ENCODE measurements at places on chromosomes 6 and 20.

DNA sequence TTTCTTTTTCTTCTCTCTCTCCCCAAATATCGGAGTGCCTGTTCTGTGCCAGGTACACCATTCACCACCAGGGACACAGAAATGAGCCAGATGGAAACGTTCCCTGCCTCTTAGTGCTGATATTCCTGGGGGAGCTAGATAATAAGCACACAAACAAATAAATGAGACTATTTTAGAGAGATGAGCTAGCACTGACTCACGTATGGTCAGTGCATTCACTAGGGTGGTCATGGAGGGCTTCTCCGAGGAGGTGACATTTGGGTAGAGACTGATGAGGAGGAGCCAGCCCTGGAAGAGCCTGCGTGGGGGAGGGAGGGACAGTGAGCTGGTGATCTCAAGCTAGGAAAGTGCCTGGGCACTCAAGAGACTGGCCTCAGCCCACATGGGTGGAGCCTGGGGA is 252.3 kb upstream of the KCNG1 start:
- no peak for ATAC-seq

DNA sequence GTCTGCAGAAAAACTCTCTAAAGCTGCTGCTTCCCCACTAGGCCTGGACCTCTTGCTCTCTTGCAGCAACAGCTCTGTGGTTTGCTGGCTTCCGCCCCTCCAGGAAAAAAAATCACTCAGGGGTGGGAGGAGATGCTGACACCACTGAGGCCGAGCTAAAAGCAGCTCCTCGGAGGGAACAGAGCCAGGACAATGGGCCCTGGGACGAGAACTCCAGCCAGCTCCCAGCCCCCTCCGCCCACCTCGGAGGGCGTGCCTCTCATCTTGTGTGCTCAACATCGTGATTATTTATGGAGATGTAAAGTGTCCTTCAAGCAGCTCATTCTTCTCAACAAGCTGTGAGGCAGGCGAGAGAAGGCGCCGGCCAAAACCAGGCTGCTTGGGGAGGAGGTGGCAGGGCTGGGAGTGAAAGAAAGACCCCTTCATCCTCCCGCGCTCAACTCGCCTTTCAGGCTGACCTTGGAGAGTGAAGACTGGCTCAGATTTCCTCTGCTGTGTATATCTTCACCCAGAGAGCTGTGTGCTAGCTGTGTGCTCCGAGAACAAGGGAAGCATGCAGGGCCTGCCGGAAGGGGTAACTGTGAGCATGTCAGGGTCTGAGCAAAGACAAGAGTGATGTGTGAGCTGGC is 53.5 kb upstream of the LRFN2 start:
- ATAC-seq, result no peak

DNA sequence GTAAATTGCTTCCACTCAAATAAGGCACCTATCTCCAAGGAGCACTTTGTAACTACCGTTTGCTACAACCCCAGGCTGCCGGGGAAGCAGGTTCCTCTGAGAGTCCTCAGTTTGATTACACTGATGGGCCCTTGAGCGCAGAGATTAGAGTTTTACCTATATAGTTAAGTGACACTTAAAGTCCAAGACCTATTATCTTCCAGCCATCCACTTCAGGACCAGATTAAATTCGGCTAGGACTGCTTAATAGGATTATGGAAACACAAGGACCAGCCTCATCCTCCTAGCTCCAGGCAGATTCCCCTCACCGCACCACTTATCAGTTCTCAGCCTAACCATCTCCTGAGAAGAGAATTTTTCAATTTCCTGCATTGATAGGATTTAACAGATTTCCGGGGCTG is 64.7 kb upstream of the TIAM2 start:
- ATAC-seq, result no peak

- ATAC-seq, result no peak
Observed at GRCh38 chr20:57943291-57943690, 233.5 kb upstream of the PMEPA1 start.

GRCh38 chr6:49328051-49328744 is 134.9 kb downstream of the MMUT start:
- ATAC-seq, result peak; percentile 70

DNA sequence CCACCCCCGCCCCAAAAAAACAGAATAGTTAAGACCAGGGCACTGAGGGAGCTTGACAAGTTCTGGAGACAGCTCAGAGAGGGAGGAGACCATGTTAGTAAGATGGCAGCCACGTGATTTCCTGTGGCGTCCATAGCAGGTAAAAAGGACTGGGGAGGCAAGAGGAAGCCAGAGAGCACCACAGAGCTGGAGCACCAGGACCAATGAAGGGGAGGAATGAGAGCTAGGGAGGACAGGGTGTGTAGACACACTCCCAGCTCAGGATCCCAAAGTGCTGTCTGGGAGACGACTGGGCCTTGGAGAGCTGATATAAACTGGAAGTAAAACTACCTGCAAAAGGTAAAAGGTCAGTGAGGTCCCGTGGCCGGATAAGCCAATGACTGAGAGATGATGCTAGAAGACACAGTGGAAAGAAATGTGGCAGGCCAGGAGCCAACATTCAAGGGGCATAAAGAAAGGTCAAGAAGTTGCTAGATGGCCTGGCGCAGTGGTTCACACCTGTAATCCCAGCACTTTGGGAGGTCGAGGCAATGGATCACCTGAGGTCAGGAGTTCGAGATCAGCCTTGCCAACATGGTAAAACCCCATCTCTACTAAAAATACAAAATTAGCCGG is 39.0 kb downstream of the SLC23A2 start:
- ATAC-seq, result no peak

- ATAC-seq, result no peak
Observed at GRCh38 chr6:122476131-122476530, 4.5 kb upstream of the SERINC1 start.

- peak; percentile 92 for ATAC-seq
Observed at GRCh38 chr20:45993197-45993951, 15.3 kb upstream of the MMP9 start.

DNA sequence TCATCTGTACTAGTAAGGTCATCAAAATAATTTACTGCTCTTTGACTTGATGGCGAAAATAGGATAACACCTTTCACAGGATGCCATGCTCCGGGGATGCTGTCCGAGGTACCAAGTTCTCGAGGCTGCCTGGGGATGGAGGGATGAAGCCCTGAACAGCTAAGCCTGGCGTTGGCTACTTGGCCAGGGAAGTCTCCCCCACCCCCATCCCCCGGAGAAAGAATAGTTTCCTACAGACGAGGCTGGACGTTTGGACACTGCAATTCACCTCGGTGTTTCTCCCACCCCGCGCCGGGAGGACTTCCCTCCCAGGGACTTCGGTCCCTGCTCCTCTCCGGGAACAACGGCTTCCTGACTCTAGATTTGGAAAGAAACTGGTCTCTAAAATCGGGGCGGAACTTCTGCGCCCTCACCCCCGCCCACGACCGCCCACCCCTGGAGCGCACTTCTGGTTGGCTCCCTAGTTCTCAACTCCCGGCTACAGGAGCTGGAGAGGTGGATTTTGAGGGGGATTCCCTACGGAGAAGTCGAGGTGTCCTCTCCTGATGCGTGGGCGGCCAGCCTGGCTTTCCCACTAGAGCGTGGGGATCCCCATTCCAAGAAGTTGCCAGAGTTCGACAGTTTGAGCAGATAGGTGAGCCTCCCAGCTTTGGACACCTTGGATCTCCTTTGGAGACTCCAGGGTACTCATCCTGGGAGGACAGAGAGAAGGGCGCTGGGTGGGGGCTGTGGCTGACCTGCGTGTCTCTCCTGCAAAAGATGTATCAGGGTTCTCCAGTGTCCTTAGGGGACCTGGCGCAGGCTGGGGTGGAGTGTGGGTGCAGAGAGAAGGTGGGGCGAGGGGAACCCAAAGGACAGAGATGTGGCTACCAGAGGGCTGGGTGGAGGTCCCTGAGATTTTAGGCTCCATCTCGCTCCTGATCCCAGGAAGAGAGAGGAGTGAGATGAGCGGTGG is 1.1 kb downstream of the PCSK2 start:
- ATAC-seq, result 0 out of 3 replicates have a peak, but pooled peaks have one; percentile 27
